ENCODE measurements at places on chromosomes 3 and 15.

DNA sequence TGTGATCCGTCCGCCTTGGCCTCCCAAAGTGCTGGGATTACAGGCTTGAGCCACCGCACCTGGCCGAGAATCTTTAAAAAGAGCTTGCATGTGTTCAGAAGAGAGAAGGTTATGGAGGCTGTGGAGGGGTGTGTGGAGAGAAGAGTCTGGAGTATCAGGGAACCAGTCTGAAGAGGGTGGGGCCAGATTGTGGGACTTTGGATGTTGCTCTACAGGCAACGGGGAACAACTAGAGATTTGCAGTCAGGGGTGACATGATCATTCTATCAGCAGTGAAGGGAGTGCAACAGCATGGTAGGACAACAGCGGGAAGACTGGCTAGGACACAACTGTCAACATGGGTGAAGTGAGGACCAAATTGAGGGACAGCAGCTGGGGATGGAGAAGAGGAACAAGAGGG is 8.9 kb downstream of the SCAMP2 start:
- no peak for DNase-seq

DNA sequence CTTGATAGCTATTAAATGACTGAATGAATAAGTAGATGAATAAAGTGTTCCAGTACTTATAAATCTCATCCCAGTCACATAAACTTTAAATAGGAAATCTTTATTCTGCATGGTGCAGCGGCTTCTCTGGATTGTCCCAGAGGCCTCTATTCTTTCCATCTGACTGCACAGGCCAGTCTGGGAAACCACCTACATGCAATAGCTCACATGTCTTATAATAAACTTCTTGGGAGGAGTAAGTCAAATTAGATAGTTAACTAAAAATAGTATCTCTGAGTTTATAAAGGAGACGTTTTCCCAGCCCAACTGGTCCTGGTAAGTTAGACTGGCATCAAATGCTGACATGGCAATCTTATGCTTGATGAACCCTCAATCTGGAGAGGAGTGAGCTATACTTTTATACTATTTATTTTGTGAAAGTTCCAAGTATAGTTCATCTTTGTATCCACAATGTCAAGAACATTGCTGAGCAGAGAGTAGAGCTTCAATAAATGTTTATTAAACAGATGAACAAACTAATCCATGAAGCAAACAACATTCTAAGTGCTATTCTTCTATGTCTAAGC is 417.6 kb downstream of the TIGIT start:
- DNase-seq: no peak

DNA sequence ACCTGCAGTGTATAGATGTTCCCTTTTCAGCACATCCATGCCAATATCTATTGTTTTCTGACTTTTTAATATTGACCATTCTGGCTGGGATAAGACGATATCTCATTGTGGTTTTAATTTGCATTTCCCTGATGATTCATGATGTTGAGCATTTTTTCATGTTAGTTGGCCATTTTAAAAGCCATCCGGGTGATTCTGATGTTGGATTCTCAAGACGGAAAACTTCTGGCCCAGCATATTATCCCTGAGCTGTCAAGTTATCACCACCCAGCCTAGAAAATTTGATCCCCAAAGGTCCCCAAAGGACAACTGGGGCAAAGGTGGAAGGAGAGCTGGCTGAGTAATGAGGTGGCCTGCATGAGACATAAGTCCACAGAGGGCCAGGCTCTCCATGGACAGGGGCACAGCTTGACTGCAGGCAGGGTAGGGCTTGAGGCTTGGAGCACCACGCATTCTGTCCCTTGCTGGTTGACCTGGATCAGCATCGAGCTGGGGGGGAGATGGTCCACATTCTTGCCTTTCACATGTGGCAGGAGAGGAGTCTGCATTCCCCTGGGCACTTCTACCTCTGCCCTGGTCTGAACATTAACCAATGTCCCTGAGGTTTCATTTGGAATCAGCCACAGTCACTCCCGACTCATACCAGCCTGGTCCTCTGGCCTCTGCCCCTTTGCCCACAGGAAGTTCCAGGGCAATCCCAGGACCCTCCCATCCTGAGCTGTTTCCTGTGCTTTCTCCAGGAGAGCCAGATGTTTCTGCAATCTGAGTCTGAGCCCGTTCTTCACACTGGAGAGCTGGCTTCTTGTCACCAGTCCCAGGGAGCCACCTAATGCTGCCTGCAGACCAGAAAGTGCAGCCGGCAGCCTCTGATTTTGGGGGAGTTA is 69.2 kb downstream of the ISG20 start:
- DNase-seq: no peak

- DNase-seq: no peak
Observed at GRCh38 chr15:95290176-95290974, 1040.1 kb upstream of the NR2F2 start.

- DNase-seq: no peak
Observed at GRCh38 chr3:171149526-171150116, 123.1 kb upstream of the SLC2A2 start.

- DNase-seq: peak; percentile 82
Observed at GRCh38 chr3:17233398-17233800, 348.6 kb downstream of the PLCL2 start.

- DNase-seq: no peak
Observed at GRCh38 chr3:108669208-108669607, 79.7 kb downstream of the DZIP3 start.

GRCh38 chr15:27686369-27686768 is 412.7 kb downstream of the OCA2 start:
- DNase-seq: no peak

GRCh38 chr3:124812291-124813265 is 74.6 kb downstream of the ITGB5 start:
- no peak for DNase-seq

DNA sequence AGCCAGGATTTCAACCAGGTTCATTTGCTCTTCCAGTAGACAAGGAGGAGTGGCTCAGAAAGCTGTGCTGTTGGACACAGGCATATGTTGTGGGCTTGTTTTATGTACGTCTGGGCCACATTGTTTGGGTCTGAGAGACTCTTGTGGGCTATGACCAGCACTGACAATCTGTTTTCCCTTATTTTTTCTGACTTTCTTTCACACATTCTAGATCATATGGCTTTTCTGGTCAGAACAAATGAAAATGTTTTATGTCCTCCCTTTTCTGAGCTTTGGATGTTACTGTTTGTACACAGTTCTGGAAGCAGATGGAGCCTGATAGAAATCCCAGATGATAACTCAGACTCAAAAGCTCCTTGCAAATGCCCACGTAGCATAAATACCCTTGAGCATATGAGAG is 85.8 kb upstream of the RGMA start:
- DNase-seq: no peak

DNA sequence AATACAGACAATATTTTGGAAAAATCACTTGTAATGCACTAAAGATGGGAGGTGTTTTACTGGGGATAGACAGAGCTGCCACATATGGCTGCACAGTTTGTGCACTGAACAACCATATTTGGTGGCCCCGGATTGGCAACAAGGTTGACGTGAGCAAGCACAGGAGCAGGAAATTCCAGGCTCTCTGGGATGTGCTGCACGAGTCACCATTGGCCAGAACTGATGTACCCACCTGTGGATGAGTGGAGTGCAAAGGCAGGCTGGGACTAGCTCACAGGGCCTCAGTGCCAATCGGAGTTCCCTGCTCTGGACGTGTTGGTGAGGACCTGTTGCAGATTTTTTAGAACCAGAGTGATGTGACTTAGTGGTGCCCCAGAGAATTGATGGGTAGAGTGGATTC is 42.0 kb upstream of the SCAANT1 start:
- no peak for DNase-seq

- no peak for DNase-seq
Observed at GRCh38 chr3:23325466-23326065, 122.4 kb downstream of the UBE2E2 start.

GRCh38 chr3:31831591-31831990 is 149.5 kb downstream of the OSBPL10 start:
- DNase-seq: no peak

DNA sequence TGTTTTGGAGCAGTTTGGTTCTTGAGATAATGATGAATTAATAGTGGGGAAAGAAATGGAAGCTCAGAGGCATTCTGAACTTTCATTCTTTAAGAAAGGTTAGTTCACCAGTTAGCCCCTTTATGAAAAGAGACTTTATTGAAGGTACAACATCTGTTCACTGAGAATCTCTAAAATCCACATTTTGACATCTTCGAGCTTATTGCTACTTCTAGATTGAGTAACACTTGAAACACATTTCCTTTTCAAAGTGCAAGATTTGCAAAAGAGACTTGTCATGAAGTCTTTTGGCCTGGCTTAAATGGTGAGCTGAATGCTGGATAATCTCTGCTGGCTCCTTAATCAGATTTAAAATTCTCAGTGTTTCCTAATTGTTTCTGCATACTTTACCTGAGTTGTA is 42.3 kb downstream of the RAB8B start:
- DNase-seq: no peak

DNA sequence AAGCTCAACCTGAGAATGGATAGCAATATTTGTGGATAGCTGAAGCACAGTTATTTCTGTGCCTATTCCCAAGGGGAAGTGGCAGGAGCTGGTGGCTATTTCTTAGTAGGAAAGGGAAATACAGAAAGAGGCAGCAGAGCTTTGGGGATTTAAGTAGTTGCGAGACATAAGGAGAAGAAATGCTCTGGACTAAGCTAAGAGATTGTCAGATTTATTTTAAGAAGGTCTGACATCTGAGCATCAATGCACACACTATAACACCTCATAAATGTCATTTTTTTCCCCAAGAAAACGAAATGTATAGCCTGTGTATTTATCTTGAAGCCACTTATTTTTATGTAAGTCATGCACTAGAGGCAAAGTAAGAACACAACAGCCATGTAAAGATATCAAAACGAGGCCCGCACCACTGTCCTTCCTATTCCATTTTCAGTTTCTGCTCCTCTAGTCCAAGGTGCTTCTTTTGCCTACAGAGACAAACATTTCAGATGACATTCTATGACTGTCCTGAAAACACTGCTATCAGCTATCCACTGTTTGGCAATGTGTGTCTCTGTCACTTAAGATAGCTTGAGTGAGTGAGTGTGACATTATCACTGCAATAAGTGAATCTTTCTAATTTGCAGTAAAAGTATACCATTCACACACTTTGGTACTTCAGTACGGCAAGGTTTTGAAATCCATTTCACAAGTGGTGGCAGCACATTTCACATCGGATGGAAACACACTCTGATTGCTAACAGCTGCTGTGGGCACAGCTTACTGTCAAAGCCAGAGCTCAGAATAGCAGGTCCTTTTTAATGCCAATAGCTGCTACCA is 62.7 kb upstream of the ICE2 start:
- DNase-seq: peak; percentile 28

- no peak for DNase-seq
Observed at GRCh38 chr3:4091786-4092185, 211.4 kb upstream of the SETMAR start.

- DNase-seq: no peak
Observed at GRCh38 chr15:31296219-31296645, 30.4 kb upstream of the KLF13 start.

GRCh38 chr3:8324747-8325146 is 176.9 kb upstream of the LMCD1 start:
- peak; percentile 67 for DNase-seq

GRCh38 chr3:79767905-79768267 is at the start of gene ROBO1:
Gene ROBO1, minus strand, starts transcription at chr3:79767998.
- no peak for DNase-seq

GRCh38 chr3:54810401-54810800 is 117.5 kb downstream of the LRTM1 start:
- no peak for DNase-seq

GRCh38 chr15:86384186-86384585 is 304.5 kb downstream of the AGBL1 start:
- DNase-seq: no peak

- DNase-seq: no peak
Observed at GRCh38 chr3:73364517-73364916, 260.2 kb downstream of the PDZRN3 start.

DNA sequence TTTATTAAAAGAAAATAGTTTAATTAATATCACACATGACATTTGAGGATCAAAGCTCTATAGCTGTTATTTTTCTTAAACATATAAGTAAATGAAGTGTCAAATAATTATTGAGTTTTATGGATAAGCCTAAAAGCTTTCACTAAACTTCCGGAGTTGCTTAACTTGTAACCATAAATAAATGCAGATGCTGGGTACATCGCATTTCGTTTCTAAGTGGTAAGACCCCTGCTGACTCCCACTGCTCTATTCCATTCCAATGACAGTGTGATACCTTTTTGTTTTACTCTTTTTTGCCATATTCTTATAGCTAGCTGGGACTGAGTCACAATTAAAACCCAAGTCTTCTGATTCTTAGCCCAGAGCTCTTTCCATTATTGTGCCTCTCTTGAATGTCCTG is 411.1 kb downstream of the SOX2 start:
- no peak for DNase-seq

- DNase-seq: peak; percentile 4
Observed at GRCh38 chr15:74315626-74316025, 51.8 kb downstream of the CYP11A1 start.

- DNase-seq: no peak
Observed at GRCh38 chr3:138945709-138946662, 951 bp downstream of the FOXL2 start.

- peak; percentile 20 for DNase-seq
Observed at GRCh38 chr3:68972358-68972979, 40.1 kb upstream of the TAFA4 start.

GRCh38 chr15:61266921-61267320 is 37.8 kb upstream of the RORA start:
- DNase-seq: no peak

DNA sequence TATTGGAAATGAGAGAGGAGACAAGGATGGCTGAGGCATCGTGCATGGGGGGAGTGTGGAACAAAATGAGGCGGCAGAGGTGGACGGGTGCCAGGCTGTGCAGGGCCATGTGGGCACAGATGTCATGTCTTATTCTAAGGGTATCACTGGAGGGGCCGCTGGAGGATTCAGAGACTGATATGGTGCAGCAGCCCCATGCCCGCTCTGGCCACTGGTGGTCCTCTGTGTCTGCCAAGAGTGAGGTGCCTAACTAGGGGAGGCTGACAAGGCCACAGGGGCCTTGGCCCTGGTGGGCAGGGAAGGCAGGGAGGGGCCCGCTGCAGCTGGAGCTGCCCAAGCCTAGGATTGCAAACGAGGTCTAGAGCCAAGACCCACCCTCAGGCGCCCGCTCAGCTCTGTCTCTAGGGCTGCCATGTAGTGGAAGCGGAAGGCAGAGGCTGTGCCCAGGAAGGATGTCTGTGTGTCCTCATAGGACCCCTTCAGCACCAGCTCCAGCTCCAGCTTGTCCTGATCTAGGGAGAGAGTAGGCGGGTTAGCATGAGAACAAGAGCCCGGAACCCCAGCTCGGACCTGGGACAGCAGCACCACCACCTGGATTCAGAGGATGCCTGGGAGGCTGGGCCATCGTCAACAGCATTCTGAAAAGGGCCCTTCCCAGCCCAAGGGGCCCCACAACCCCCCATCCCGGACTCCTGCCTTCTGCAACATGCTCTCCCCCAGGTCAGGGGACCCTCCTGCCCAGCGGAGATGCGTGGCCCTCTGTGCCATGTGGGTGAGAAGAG is 11.3 kb downstream of the PLA2G4D start:
- no peak for DNase-seq
